Pancreas (tissue), 10 donors: ENCODE measurements at places on chromosomes 6 and 20. TPM values are rescaled to one million over a fixed set of nuclear protein-coding genes. Genes with fewer than 3 reads are reported as not detected.

The TRIM40 gene
- not detected for total RNA-seq

The MAFB gene
- 18.0 TPM for total RNA-seq

The SDCBP2 gene
- 4.7 TPM for total RNA-seq

The KCNQ5 gene
- total RNA-seq: 0.03 TPM

The NKAIN4 gene
- not detected for total RNA-seq
